ENCODE measurements at places on chromosomes 6 and 20. TPM values are rescaled to one million over a fixed set of nuclear protein-coding genes. Genes with fewer than 3 reads are reported as not detected.

GABRR1 gene
- not detected for total RNA-seq

PTK7 gene
- 146 TPM for total RNA-seq

THBS2 gene
- total RNA-seq = 124 TPM

DNA sequence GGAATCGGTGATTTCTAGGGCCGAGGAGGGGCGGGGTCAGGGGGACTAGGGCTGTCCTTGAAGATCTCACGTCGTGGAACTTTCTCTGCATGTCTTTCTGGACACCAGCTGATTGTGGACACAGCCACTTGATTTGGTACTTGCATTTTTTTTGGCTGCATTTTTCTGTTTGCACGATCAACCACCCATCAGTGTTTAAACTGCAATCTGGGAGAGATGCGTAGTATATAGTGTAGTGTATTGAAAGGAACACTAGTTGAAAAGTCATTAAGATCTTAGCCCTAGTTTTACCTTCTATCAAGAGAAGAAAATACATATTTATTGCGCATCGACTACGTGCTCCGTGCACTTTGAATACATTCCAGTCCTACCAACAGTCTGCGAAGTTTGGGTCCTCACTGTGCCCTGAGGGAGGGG lies 657 bp downstream of the NT5DC1 start:
- no peak for DNase-seq

GRCh38 chr6:111306104-111306888 lies 176.7 kb downstream of the REV3L start:
- DNase-seq = no peak

Data from GM23248 (cell line).